AG08396 (cell line): ENCODE measurements at places on chromosomes 11 and 22.

- DNase-seq = no peak
These were observed 288.3 kb upstream of the ANO3 start for GRCh38 chr11:26043665-26044064.

- no peak for DNase-seq
These were observed 30.4 kb upstream of the TENM4 start for GRCh38 chr11:79471071-79471844.

DNA sequence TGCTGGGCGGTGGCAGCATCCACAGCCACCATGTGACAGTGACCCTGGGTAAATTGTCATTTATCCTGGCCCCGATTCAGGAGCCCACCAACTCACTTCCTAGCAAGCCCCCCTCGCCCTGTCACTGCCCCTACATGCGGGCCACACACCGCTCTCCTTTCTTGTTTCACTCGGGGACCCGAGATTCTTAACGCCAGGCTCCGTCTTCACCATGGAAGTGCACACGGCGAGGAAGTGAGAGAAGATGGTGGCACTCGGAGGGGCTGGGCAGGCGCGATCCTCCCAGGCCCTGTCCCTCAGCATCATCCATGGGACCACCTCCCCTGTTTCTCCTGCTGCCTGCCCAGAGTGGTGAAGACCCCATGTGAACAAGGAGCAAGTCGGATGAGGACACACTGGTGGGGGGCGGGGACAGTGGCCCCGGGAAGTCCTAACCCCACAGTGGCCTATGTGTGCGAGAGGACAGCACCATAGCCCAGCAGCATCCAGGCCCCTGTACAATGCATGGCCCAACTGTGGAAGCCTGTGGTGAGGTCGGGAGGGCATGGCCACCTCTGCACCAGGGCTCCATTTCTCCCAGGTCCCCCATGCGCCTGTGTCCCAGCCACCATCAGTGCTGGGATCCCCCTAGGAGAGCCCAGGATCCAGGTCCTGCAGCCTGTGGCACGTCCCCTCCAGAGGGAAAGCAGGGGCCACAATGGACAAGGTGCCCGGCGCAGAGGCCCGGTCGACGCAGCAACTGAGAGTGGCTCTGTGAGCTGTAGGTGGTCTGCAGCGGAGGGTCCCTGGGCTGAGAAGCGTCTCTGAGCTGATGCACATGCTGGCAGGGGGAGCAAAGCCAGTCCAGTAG is 262.8 kb downstream of the BRD1 start:
- DNase-seq = no peak

DNA sequence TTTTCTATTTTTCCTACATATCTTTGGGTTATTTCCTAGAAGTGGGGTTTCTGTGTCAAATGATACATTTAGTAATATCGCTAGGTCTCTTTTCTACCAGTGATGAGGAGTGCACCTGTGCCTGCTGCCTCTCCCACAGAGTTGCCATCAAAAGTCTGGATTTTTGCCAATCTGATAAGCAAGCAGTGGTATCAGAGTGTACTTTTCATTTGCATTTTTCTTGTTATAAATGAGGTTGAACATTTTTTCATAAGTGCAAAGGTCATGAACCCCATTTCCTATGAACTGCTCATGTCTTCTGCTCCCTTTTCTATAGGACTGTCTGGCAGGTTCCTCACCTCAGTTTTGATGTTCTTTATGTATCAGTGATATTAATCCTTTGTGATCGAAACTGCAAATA is 1.7 kb downstream of the TRPM5 start:
- no peak for DNase-seq

GRCh38 chr22:25770333-25770732 is 28.3 kb downstream of the MYO18B start:
- DNase-seq = no peak

- DNase-seq = no peak
These were observed 37.9 kb upstream of the OR8B8 start for GRCh38 chr11:124483422-124483821.

DNA sequence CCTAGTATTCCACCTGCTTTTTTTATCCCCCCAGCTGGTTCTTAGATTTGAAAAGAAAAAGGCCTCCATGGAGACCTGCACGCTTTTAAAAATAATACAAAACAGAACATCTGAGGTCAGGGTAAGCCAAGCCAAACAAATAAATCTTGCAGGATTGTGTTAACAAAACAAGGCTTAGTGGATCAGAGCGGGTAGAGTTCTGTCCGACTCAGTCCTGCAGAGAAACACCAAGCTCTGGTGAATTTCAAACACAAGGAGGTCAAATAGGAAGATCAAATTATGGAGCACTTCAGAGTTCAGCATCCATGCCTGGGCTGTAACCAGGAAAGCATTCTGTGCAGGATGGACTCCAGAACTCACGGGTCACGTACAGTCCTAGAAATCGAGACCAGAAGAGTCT is 86.9 kb downstream of the SYN3 start:
- DNase-seq = no peak

GRCh38 chr22:31080164-31080847 is 812 bp upstream of the SMTN start:
- DNase-seq = no peak

DNA sequence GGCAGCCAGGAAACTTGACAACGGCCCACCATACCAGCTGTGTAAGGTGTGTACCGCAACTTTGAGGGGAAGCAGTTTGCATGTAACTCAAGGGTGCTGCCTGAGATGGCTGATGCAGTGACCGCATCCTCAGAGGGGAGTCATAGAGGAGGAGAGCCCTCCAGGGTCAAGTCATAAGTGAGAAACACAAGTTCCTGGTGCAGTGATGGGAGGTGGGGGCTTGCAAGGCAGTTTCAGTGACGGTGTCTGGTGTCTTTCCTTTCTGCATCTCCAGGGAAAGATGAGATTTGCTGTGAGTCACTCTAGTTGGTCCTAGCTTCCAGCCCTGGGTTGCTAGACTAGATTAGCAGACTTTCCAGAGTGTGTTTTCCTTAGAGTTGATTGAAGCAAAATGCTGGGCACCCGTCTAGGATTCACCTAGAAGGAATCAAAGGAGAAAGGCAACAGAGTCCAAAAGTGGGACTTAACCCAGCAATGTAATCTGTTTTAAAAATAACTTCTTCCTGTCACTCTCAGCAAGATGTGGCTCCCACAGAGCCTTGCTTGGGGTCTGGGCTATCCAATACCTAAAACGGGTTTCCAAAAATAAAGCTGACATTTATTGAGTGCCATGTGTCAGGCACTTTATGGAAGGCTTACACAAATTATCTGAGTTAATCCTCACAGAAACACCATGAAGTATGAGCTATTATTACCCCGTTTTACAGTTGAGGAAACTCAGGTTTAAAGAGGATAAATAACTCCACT is 265.4 kb upstream of the PLET1 start:
- no peak for DNase-seq

GRCh38 chr11:13105237-13105844 is 96.2 kb downstream of the RASSF10 start:
- no peak for DNase-seq

- peak; percentile 74 for DNase-seq
These were observed 12.3 kb downstream of the STARD10 start for GRCh38 chr11:72781313-72782080.

- peak; percentile 45 for DNase-seq
These were observed 688 bp downstream of the PTS start for GRCh38 chr11:112226831-112227401.

- DNase-seq = peak; percentile 89
These were observed 27.6 kb downstream of the TENM4 start for GRCh38 chr11:79413268-79413667.

GRCh38 chr22:46076651-46077339 is 73.5 kb upstream of the PPARA start:
- peak; percentile 72 for DNase-seq

DNA sequence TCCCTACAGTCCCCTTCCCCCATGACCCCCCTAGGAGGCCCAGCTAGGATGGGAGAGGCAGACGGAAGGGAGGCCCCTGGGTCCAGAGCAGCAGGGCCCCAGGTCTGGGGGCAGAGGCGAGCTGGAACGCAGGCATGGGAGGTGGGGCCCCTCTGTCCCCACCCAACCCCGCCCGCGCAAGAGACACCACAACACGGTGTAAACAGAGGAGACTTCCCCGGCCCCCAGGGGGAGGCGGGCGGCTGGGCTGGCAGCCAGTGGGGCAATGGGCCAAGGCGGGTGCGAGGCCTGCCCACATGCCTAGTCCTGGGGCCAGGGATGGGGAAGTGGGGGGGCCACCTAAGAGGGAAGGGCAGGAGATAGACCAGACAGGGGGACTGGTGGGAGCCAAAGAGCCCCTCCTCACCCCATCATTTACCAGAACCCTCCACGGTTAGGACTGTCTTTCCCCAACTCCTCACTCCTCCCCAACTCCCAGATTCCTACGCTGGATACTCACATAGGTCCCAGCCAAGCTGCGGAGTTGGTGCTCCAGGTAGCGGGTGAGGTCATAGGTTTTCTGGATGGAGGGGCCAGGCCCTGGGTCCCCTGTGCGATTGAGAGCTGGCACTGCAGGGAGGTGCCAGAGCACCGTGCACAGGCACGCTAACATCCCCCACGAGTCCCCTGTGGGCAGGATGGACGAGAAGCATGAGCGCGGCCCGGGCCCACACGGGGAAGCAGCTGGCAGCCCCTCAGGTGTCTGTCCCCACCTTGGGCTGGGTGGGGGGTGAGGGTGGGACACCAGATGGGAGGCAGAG is 6.2 kb downstream of the CLCF1 start:
- no peak for DNase-seq

- peak; percentile 91 for DNase-seq
These were observed 38.3 kb upstream of the TFIP11 start for GRCh38 chr22:26550498-26551033.

DNA sequence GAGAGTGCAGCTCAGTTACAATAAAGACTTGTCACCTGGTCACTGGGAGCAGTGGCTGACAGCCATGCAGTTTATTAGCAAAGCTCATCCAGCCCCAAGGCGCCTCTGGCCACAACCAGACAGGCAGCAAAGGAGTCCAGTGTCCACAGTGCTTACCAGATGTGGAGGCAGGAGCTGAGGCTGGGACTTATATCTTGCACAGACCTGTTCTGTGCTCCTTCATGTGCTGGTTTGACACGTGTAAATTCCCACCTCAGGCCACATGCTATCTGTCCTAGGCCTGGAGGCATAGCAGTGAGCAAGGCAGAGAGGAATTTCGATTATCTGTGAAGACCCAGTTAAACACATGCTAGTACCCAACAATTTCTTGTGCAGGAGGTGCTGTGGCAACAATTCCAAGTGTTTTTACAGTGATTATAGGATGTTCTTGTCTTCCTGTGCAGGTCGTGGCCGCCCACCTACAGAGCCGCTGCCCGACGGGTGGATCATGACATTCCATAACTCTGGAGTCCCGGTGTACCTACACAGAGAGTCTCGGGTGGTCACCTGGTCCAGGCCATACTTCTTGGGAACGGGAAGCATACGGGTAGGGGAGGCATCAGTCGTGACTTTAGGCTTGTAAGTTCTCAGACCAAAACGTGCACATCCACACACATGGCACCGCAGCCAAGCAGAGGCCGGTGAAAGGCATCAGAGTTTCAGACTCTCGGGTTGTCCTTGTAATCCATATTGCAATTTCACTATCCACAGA is 9.4 kb downstream of the DGCR8 start:
- no peak for DNase-seq

DNA sequence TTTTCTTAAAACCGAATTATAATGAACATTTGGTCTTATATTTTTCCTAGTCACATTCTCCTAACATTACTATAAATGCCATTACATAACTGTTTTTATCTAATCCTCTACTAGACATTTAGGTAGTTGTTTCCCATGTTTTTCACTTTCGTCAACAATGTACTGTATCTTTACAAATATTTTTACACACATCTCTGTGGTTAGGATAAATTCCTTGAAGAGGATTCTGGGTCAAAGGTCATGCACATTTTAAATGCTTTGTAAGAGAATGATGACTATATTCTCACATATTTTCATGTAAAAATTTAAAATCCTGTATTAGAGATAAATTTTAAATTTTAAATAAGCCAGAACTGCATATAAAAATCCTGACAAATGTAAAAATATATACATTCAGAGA is 61.3 kb upstream of the CLNS1A start:
- DNase-seq = no peak

- no peak for DNase-seq
These were observed 136.1 kb downstream of the EHF start for GRCh38 chr11:34757026-34757451.

GRCh38 chr11:335779-336658 is 15.4 kb upstream of the IFITM3 start:
- no peak for DNase-seq

- DNase-seq = peak; percentile 67
These were observed 1.1 kb upstream of the GCAT start for GRCh38 chr22:37806409-37807333.

DNA sequence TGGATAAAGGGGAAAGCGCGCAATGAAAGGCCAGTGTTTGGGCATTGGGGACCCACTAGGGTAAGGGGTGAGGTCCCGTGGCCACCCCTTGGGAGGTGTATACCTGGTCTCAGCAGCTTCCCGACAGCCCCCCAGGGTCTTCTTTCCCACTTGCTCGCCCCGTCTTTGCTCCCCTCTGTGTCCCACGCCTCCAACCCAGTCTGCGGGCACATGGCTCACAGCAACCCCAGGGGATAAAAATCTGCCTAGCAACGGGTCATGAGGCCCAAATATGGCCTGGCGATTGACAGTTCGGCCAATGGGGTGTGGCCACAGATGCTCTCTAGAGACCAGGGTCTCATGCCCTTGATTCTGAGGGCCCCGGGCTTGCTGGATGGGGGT is 41.6 kb downstream of the AHNAK start:
- DNase-seq = no peak

DNA sequence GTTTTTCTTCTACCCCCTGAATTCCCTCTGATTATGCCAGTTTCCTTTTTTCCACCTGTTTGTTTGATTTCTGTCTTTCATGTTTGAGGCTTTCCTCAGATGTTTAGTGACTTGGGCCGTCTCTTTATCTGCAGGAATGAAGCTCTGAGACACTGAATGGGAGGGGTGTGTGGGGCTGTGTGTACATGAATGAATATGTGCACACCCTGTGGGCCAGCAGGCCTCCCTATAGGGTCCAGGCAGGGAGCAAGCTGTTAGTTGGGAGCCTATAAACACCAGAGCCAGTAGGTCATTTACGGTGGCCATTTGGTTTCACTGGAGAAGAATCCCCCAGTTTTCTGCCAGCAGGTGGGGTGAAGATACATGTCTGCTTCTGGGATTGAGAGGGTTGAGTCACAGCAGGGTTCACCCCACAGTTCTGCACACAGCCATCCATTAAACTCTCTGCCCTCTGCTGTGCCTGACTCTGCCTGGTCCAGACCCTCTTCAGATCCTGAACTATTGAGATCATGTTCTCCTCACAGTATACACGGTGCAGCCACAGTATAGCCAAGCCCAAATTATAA is 34.8 kb downstream of the BARX2 start:
- no peak for DNase-seq

- no peak for DNase-seq
These were observed 19.7 kb upstream of the RAB38 start for GRCh38 chr11:88194990-88195389.

- no peak for DNase-seq
These were observed 40.3 kb downstream of the MEI1 start for GRCh38 chr22:41739576-41739975.
